CD4-positive, alpha-beta T cell treated with Interleukin-6 at 100 ng/mL for 8 hours (primary cell): ENCODE measurements at places on chromosomes 3 and 15.
A peak's percentile ranks its signal among the peaks of the same experiment; 100 is the strongest.

DNA sequence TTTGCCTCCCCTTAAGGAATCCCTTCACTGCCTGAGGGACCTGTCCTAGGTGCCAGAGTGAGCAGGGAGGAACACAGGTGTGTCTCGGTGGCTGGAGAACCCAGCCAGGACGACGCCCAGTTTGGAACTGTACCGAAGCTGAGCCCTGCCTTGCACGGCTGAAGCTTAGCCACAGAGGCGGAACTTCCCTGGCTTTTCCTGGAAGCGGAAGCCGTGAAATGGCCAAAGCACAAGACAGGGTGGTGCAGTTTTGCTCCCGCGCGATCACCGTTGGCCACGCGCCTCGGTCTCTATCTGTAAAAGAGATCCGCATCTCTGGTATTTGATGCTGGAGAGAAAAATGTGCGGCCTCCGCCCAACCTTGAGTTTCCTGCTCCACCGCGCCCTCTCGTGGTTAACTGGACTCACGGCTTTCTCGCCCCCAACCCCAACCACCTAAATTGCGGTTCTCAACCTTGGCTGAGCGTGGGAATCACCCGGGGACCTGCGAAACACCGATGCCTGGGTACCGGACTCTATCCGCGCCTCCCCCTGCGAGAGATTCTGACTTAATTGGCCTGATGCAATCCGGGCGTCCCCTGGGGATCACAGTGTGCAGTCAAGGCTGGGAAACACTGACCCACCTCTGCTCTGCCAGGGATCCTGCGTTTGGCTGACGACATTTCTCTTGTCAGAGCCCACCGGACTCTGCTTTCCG lies 70.7 kb upstream of the ABHD2 start:
- peak; percentile 82 for DNase-seq

DNA sequence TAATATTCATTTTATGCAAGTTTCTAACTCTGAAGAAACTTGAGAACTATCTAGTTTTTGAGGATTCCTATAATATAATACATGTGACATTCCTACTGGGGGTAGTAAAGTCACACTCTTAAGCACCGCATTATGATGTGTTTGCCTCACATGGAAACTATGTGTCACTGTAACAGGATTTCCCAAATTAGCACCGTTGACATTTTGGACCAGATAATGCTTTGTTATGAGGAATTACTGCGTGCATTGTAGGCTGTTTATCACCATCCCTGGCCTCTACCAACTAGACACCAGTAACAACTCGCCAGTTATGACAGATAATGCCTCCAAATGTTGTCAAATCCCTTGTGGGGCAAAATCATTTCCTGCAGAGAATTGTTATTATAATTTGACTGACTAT lies 267.8 kb downstream of the RAP2B start:
- no peak for DNase-seq

GRCh38 chr15:91132079-91132478 lies 32.0 kb downstream of the SV2B start:
- no peak for DNase-seq

DNA sequence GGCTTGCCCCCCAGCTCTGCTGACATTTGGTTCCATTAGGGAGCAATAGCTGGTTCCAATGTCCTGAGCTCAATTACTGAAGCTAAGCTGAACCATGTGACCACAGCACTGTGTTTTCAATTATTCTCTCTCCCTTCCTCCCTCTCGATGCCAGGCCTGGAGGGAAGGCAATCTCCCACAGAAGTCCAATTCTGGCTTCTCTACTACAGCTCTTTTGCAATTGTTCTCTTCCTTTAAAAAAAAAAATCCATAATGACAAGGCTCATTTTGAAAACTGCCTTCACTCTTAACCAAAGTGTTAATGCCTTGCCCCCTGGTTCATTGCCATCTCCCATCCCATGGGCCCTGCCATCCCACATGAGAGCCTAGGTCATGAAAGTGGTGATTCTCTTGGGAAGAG lies 24.8 kb downstream of the IL16 start:
- DNase-seq: no peak

DNA sequence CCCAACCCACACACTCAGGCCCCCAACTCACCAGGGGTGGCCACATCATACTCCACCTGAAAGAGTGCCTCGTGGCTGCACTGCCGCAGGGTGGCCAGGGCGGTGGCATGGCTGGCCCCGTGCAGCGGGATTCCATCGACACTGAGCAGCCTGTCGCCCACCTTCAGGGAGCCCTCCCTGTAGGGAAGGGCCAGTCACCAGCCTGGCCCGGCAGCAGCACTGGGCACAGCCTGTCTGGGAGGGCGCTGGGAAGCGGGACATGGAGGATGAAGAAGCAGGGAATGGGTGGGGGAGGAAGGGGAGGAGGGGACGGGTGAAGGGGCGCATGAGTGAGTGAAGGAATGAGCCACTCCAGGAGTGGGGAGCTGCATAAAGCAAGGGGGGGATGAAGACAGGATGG lies 18.5 kb downstream of the GRIP2 start:
- no peak for DNase-seq

DNA sequence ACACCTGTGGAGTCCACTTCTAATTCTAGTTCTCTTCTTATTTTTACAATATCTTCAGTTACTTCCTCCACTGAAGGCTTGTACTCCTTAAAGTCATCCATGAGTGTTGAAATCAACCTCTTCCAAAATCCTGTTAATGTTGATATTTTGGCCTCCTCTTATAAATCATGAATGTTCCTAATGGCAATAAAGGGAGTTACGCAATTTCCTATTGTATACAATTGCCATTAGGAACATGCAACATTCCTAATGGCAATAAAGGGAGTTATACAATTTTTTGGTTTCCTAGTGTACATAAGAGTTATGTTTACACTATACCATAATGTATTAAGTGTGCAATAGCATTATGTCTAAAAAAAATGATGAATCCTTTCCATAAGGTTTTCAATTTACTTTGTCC lies 9.2 kb upstream of the TIGIT start:
- no peak for DNase-seq
